Left lobe of liver (tissue), 2 donors: ENCODE measurements at places on chromosomes 2 and 18. TPM values are rescaled to one million over a fixed set of nuclear protein-coding genes. Genes with fewer than 3 reads are reported as not detected.

- DNase-seq: peak; percentile 75
These were observed 2.1 kb upstream of the PCBP1 start for GRCh38 chr2:70084973-70085710.

DNA sequence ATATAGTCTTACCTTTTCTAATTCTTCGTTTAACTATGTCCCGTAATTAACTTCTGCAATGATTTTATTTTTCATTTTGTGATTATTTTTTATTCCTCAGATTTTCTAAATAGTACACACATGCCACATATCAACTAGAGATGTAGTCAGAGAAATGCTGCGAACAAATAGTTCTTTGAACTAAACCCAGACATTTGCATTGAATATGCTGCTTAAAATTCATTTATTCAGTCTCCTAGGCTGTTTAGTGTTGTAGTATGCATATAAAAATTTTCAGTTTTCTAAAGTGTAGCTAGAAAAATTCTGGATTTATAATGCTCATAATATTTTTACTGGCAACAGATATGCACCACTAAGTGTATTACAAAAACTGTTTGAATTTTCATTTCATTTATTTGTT is 68.9 kb upstream of the SLC38A11 start:
- no peak for DNase-seq

DNA sequence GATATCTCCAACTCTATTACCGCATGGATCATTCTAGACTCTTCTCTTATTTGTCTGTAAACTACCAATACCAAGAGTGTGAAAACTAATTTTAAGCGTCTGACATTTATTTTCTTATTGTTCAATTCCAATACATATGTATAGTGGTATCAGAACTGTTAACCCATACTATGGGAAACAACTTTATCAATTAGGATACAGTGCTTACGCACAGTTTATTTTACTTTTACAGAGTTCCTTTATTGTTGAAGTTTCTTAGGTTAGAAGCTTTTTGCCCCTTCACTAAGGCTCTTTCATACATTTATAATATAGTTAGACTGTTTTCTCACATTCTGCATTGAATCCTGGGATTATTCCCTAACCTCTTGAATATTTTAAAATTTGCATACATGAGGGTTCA is 198.8 kb upstream of the RGPD4 start:
- DNase-seq: no peak

- DNase-seq: no peak
These were observed 188.5 kb downstream of the TPGS2 start for GRCh38 chr18:36640021-36640952.

DNA sequence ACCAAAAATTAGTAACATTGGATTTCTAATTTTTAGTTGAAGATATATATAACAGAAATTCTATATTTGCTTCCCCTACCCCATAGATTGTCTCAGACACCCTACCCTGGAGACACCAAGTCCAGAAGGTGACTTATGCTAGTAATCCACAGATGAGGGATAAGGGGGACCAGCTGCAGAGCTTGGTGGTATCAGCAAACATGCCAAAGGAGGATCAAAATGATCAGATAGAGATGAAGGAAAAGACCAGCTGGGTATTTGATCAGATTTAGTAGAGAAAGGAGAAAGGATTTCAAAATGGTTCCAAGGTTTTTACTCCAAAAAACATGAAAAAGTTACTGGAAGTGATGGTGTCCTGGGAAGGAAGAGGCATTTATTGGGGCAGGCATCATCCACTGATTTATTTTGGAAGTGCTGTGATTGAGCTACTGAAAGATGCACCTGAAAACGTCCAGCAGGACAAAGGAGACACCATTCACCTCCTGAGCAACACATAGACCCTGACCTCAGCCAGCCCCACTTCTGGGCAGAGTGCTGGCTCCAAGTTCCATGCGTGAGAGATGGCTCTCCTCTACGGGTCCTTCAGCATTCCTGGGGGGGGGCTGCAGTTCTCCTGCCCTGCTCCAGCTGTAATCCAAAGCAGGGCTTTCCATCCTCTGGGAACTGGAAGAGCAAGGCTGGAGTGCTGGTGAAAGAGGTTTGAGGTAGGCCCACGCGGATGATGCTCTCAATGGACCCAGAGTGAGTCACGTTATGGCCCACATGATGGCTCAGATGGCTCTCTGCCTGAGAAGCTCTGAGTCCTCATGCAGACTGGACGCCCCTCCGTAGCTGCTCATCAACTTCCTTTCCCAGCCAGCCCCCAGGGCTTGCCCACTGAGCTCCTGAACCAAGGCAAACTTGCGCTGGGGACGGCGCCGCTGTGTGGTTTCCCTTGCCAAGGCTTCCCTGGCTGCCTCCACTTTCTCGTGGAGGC is 3.7 kb upstream of the LRRFIP1 start:
- DNase-seq: no peak

DNA sequence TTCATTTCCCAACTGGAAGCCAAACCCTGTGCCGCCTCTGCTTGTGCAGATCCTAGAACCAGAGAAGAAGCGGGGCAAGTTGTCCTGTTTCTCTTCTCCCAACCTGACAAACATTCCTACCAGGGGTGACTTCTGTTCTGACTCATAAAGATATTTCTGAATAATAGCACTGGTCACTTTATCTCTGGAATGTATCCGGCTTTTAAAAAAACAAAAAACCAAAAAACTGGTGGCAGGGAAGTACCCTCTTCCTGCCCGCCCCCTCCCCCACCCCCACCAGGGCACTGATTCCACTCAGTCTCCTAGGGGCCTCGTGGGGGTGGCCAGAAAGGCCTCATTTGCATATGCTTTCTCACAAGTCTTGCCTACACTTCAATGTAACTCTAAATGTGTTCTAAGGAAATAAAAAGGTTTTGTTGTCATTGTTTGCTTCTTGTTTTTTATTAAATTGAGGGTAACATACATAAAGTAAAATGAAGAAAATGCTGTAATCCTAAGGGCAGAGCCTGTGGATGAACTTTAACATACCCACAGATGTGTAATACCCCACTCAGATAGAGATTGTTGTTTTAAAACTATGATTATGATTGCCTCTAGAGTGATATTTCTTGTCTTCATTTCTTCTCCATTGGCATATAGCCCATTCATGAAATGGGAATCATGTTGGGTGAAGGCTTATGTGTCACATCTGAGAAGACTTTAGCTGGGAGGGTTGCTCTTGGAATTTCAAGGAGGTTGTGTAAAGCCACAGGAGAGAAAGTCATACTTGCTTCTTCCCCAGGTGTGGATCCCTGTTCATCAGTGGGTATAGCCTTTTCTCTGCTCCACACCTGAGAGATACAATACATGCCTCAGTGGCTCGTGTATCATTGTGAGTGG is 5.3 kb upstream of the FOSL2 start:
- DNase-seq: no peak

DNA sequence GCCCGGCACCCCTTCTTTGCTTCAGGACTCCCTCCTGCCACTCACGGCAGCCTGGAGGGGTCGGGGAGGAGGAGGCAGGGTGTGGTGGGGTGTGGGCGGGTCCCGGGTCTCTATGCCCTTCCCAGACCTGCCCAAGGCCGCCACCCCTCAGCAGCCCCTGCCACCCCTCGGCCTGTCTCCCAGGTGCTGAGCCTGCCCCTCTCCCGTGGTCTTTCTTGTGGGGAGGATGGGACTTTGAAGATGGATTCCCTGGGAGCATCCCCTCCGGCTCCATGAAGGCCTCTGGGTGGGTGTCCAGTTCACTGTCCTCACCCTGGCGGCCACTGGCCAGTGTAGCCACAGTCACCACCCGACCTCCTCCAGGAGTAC is 23.2 kb downstream of the KCNIP3 start:
- no peak for DNase-seq

DNA sequence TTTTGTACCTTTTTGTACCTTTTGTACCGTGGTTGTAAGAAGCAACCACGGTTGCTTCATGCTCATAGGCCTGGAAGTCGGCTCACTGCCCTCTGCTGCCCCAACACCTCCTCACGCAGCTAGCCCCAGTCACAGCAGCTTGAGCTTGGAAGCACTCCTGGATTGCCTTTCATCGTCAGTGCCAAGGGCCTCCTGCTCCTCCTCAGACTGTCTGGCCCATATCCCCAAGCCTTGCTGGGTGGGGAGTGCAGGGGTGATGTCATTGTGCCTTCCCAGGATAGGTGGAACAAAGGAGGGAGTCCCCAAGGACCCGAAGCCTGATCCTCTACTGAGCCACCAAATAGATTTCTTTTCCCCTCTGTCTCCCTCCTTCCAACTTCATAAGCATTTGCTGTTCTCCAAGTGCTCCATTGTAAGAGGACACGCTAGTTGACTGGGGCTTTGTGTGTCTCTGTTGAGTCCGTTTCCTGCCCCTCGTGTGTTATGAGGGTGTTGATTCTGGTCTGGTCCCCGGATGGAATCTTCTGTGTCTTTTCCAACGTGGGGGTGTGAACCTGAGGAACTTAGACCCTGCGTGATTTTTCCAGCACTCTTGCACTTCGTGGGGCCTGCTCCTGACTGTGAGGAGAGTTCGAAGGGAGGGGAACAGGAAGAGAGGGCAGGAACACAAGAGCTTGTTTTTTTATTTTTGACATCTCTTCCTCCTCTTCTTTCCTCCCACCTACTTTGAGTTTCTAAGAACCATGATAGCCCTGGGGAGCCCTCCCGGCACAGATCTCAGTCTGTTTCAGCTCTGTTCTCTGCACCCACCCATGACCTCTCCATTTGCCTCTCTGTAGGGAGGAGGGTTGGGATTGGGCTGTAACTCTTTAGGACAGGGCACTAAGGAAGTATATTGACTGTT is 127.2 kb upstream of the EML6 start:
- DNase-seq: peak; percentile 44

GRCh38 chr2:220148471-220149248 is 521.2 kb downstream of the SLC4A3 start:
- DNase-seq: no peak

DNA sequence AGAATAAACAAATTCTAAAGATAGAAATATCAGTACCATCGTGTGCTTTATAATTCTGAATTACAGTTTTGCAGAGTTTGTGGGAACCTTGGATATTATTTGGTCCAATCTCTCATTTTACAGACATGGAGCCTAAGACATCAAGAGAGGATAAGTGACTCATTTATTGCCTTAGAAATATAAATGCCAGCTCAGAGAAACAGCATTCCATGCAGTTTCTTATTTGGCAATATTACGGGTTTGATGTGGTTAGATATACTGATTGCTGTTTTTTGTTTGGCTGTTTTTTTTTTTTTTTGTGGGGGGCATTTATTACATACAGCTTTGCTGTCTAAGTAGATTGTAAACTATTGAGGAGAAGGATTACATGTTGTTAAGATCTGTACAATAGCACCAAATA is 1241.1 kb upstream of the LRRTM1 start:
- DNase-seq: no peak

DNA sequence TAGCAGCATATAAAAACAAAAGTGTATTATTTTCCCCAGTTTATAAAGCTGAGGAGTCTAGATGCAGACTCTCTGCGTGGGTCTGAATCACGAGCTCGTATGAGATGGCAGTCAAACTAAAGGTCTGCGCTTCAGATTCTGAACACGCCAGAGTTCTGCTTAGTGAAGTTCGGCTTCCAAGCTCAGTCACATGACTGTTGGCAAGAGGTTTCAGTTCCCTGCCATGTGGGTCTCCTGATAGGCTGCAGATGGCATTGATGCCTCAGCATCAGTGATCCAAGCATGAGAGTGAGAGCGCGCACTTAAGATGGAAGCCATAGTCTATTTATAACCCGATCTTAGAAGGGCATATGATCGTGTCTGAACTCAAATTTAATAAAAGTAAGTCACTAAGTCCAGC is 242.8 kb upstream of the DOK6 start:
- no peak for DNase-seq

DNA sequence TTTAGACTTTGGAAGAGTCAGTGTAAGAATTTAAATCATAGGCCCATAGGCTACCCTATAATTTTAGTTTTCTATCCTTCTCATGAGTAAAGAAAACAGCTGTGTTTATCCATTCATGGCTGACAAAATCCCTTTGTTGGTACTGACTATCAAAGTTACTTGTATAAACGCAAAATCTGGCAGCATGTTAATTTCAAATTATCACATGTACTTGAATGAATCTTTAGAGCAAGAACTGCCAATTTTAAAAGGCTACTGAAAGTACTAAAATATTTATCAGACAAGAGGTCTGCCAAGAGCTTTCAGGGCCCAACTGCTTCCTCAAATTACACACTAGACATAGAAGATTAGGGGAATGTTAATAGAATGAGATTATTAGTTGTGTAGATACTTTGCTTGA is 66.6 kb downstream of the MYL12B start:
- DNase-seq: no peak

GRCh38 chr18:74791501-74792194 is 194.0 kb downstream of the ZNF407 start:
- DNase-seq: no peak

GRCh38 chr2:215328066-215328465 is 16.2 kb downstream of the ATIC start:
- DNase-seq: no peak

GRCh38 chr2:196413821-196414274 is 225.7 kb upstream of the CCDC150 start:
- no peak for DNase-seq

- peak; percentile 62 for DNase-seq
These were observed 35.6 kb downstream of the FBXO48 start for GRCh38 chr2:68431316-68431972.

- DNase-seq: peak; percentile 62
These were observed at the start of gene LBX2 for GRCh38 chr2:74499267-74499939. Gene LBX2, minus strand, starts transcription at chr2:74499603. Its CDS starts 66 bp downstream, at chr2:74499537.

GRCh38 chr2:70070542-70071268 is 16.6 kb upstream of the PCBP1 start:
- DNase-seq: peak; percentile 74

DNA sequence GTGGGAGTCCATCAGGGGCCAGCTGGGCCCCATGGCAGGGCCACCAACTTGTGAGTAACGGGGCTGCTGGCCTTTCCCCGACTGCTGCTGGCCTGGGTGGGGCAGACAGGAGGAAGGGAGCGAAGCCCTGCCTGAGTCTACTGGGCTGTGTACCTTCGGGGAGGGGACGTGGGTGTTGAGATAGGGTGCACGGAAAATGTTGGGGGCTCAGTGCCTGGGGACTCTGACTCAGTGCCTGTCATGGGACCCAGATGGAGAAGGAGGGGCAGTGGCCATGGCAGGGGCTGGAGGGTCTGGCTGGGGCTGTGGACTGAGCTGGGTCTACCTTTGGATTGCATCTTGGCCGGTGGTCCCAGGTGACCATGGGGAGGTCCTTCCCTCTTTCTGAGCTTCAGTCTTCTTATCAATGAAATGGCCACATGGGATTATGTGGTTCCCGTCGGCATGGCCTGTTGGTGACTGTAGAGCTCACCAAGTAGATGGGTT is 4.0 kb downstream of the SLC4A3 start:
- DNase-seq: no peak

GRCh38 chr2:10378189-10378588 is 69.9 kb downstream of the ODC1 start:
- no peak for DNase-seq

The ZAP70 gene
- total RNA-seq: 1.5 TPM

The RANBP2 gene
- total RNA-seq: 37.7 TPM

The FBXO15 gene
- total RNA-seq: 0.58 TPM
